ENCODE measurements at places on chromosomes 7 and 10. TPM values are rescaled to one million over a fixed set of nuclear protein-coding genes. Genes with fewer than 3 reads are reported as not detected.

The CHAT gene
- not detected for total RNA-seq

The MDFIC gene
- total RNA-seq, result 97.3 TPM

The GRID1 gene
- not detected for total RNA-seq

GRCh38 chr10:97701438-97702069, 12.0 kb upstream of the MARVELD1 start:
- ATAC-seq, result peak; percentile 95

DNA sequence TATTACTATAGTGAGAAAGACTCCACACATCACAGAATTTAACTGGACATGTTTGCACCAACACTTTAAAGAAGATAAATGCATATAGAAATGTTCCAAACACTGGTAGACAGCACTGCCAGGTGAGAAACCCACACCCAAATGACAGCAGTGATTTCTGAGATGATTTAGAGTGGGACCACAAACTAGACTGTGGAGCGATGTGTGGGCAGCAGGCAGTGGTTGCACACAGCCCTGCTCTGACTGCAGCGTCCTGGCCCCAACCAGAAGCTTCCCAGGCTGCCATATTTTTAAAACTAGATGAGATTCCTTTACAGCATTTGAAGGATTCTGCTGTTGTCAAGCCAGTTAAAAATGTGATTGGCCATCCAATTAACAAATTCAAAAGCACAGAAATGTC, 47.7 kb upstream of the COMMD3 start:
- peak; percentile 79 for ATAC-seq

GRCh38 chr10:79139124-79139835, 70.5 kb downstream of the ZMIZ1 start:
- no peak for ATAC-seq

- ATAC-seq, result peak; percentile 99
Measured at GRCh38 chr7:112556633-112557032, 75.8 kb downstream of the LSMEM1 start.

- ATAC-seq, result no peak
Measured at GRCh38 chr10:98949306-98949705, 286.3 kb downstream of the HPSE2 start.

DNA sequence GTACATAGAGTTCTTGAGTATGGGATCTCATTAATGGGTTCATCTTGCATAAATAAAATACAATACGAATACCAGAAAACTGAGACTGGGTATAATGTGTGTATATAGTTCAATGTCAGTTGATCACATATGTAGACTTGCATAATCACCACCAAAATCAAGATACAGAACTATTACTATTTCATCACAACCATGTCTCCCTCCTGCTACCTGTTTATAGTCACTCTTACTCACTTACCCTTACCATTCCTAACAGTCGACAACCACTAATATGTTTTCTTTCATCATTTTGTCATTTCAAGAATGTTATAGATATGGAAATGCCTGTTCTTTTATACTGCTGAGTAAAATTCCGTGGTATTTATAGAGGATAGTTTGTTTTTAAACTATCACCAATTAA, 416.1 kb upstream of the CNTNAP2 start:
- no peak for ATAC-seq

Measured in activated T-helper 17 cell treated with anti-CD3 and anti-CD28 coated beads, Interleukin-2, amount 50 U/mL, for 72 hours (primary cell).